ENCODE measurements at places on chromosomes 6 and 20.

GRCh38 chr6:111406200-111406721 is 76.8 kb downstream of the REV3L start:
- H3K27me3 ChIP-seq, result no peaks in the 10 kb centered on the region
- no peak overlapping the region for H3K4me3 ChIP-seq
- H3K27ac ChIP-seq, result no peak overlapping the region

DNA sequence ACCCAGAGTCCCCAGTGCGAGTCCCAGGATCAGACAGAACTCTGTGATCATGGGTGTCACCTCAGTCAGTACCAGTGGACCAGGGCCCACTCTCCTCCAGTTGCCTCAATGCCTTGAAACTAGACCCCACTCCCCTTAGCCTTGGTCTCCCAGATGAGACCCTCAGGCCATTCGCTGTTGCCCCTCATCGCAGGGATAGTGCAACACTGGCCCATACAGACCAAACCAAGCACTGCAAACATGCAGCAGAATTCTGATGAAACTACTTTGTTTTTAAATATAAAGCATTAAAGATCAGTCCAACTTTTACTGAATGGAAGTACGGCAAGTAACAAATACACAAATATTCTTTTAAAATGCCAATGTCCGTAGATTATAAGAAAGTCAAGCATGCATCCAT is 101.2 kb upstream of the NT5E start:
- H3K36me3 ChIP-seq, result no peaks in the 10 kb centered on the region
- H3K4me3 ChIP-seq, result no peak overlapping the region
- no peaks in the 10 kb centered on the region for H3K27me3 ChIP-seq
- no peak for DNase-seq
- no peak overlapping the region for H3K27ac ChIP-seq

DNA sequence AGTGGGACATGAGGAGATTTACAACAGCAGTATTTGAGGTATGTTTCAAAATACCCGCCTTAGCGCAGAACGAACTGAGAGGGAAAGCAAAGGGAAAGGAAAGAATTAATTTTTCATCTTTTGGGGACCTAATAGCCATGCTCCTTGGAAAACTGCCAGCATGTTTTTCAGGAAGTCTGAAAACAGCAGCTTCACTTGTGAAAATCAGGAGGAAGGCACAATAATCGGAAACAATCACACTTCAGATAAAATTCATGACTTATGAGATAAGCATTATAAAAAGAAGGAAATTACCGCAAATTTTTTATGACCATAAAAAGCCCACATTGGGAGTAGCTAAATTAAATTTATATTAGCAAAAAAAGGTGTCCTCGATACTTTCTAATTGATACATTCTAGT is 541.1 kb downstream of the HAO1 start:
- no peak overlapping the region for H3K4me3 ChIP-seq
- no peak for DNase-seq
- no peaks in the 10 kb centered on the region for H3K36me3 ChIP-seq
- no peaks in the 10 kb centered on the region for H3K27me3 ChIP-seq
- H3K27ac ChIP-seq, result no peak overlapping the region
- no peaks in the 10 kb centered on the region for H3K4me1 ChIP-seq

DNA sequence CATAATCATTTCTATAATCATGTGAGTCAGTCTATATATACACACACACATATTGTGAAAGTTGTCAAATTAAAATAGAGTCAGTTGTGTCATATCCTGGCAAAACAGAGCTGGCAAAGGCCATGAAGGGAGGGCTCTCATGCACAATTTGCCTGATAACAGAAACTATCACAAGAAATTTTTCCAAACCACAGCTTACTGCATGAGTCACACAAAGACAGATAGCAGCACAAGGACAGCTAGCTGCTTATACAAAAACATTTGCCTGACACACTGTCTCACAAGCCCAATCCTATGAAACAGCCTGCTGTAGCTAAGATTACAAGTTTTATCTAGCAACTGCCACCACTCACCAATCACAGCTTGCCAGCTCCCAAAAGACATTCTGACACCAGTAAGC is 848.5 kb upstream of the MAN1A1 start:
- no peak overlapping the region for H3K4me3 ChIP-seq
- H3K27me3 ChIP-seq, result no peaks in the 10 kb centered on the region
- no peaks in the 10 kb centered on the region for H3K4me1 ChIP-seq
- no peak overlapping the region for H3K27ac ChIP-seq
- no peak for DNase-seq

DNA sequence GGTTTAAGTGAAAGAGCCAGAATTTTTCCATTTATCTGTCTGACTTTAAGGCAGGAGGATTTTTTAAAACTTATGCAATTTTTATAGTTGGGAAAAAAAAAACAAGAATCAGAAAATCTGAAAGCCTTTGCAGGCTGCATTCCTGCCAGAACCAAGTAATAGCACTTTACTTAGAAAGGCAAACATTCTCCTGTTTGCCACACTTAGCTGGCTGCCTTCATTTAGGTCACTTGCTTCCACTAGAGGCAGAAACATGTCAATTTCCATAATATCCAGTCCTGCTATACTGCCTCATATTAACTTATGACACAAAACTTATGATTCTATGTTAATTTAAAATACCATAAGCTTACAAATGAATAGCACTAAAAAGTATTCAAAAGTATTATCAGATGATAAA is 425.8 kb downstream of the FRK start:
- no peak overlapping the region for H3K27ac ChIP-seq
- H3K36me3 ChIP-seq, result no peaks in the 10 kb centered on the region
- DNase-seq, result no peak
- no peaks in the 10 kb centered on the region for H3K4me1 ChIP-seq

- H3K27me3 ChIP-seq, result no peaks in the 10 kb centered on the region
- H3K27ac ChIP-seq, result no peak overlapping the region
- no peak overlapping the region for H3K4me3 ChIP-seq
- H3K36me3 ChIP-seq, result no peaks in the 10 kb centered on the region
- H3K4me1 ChIP-seq, result no peaks in the 10 kb centered on the region
Measured at GRCh38 chr6:163952005-163952404, 537.5 kb downstream of the QKI start.

GRCh38 chr6:41663568-41663967 is 25.3 kb downstream of the MDFI start:
- H3K27ac ChIP-seq, result no peak overlapping the region
- H3K4me3 ChIP-seq, result no peak overlapping the region
- no peaks in the 10 kb centered on the region for H3K27me3 ChIP-seq
- H3K4me1 ChIP-seq, result no peaks in the 10 kb centered on the region
- DNase-seq, result no peak

DNA sequence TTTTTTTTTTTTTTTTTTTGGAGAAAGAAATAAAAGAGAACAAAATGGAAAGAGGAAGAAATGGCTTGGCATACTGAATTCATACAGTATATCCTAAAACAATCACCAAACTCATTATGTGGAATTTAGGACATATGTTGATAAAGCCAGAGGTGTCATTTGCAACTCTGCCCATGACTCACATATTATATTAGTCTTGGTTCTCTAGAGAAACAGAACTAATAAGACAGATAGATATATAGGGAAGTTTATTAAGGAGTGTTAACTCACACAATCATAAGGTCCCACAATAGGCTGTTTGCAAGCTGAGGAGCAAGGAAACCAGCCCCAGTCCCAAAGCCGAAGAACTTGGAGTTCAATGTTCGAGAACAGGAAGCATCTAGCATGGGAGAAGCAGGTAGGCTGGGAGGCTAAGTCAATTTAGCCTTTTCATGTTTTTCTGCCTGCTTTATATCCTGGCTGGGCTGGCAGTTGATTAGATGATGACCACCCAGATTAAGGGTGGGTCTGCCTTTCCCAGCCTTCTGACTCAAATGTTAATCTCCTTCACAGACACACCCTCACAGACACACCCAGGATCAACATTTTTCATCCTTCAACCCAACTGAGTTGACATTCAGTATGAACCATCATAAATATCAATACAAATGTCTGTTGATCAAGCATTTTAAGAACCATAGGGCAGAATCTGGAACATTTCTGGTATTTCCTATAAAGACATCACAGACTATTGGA is 102.3 kb downstream of the UBE3D start:
- H3K4me3 ChIP-seq, result no peak overlapping the region
- H3K27ac ChIP-seq, result no peak overlapping the region
- H3K36me3 ChIP-seq, result no peaks in the 10 kb centered on the region
- DNase-seq, result no peak
- H3K27me3 ChIP-seq, result no peaks in the 10 kb centered on the region

Measured in CD4-positive, alpha-beta memory T cell (primary cell).